ENCODE measurements at places on chromosomes 2 and 18.

GRCh38 chr2:168643979-168644378 is 158.5 kb upstream of the NOSTRIN start:
- no peak for DNase-seq

DNA sequence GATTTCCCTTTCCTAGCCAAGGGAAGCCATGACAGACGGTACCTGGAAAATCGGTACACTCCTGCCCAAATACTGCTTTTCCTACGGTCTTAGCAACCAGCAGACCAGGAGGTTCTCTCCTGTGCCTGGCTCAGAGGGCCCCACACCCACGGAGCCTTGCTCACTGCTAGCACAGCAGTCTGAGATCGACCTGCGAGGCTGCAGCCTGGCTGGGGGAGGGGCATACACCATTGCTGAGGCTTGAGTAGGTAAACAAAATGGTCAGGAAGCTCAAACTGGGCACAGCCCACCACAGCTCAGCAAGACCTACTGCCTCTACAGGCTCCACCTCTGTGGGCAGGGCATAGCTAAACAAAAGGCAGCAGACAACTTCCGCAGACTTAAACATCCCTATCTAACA is 6.8 kb upstream of the CD207 start:
- DNase-seq: no peak

- DNase-seq: no peak
Observed at GRCh38 chr2:30684516-30684915, 122.7 kb downstream of the CAPN13 start.

DNA sequence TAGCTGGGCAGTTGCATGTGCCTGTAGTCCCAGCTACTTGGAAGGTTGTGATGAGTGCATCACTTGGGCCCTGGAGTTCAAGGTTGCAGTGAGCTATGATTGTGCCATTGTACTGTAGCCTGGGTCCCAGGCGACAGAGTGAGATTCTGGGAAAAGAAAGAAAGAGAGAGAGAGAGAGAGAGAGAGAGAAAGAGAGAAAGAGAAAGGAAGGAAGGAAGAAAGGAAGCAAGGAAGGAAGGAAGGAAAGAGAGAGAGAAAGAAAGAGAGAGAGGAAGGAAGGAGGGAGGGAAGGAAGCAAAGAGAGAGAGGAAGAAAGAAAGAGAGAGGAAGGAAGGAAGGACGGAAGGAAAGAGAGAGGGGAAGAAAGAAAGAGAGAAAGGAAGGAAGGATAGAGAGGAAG is 128.4 kb downstream of the GALNT3 start:
- DNase-seq: no peak

DNA sequence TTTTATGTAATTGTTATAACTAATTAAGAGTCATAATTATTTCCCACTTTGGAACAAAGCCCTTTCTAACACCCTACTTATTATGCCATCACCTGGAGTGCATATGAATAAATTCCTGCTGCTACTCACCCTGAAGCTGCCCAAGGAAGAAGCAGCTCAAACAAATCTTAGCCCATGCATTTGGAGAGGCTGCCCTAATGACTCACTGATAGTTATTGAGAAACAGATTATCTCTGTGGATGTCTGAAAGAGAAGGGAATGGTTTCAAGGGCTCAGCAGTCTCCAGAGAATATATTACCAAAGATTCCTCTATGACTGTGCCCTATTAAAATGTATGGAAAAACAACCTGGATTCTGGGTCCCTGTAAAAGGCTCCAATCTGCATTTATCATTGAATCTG is 81.0 kb downstream of the GPR39 start:
- no peak for DNase-seq

DNA sequence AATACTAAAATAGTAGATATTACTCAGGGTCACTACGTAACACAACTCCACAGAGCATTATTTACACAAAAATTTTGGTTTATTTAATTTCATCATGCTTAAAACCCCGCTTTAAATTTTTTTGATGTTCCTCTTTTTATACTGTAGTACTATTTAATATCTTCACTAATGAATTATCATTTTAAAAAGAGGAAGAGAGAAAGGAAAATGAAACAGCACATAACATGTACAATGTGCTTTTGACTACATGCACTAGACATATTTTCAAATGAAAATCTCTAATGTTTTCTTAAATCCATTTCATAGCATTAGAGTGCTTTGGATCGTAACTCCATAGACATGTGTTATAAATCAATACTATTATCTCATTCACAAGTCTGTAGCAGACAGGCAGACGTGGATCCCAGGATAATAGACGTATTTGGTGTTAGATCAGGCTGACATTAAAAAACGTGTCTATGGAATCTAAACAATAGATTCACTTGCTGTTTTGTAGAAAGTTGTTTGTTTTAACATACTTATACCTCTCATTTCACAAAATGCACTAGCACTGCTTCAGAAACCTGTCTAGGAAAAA is 897.0 kb downstream of the CPS1 start:
- no peak for DNase-seq

DNA sequence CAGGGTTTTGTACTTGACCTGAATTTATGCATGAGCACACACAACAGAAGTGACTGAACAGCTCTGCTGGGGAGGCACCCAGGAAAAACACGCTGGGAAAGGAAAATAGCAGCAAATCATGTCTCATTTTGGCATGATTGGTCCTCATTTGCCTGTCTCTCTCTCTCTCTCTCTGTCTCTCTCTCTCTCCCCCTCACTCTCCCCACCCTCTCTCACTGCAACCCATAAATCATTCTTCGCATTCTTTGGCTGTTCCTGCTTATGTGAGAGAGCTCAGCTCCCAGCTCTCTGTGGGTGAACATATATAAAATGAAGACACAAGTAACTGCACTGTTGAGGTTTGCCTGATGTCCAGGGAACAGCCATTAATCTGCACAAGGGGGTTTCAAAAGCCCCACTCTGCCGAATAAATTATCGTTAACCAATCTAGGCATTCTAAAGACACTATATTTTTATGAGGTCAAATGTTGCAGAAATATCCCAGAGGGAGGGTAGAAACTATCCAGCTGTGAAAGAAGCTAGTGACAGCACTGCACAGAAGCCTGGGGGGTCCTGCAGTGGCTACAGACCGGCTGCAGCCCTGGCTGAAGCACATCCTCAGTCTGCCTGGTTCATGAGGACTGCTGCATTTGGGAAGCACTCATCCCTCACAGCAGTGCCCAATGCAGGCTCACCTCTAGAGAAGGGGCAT is 260.3 kb downstream of the AFF3 start:
- DNase-seq: no peak

- DNase-seq: no peak
Observed at GRCh38 chr2:175317751-175318150, 136.2 kb upstream of the ATP5MC3 start.

DNA sequence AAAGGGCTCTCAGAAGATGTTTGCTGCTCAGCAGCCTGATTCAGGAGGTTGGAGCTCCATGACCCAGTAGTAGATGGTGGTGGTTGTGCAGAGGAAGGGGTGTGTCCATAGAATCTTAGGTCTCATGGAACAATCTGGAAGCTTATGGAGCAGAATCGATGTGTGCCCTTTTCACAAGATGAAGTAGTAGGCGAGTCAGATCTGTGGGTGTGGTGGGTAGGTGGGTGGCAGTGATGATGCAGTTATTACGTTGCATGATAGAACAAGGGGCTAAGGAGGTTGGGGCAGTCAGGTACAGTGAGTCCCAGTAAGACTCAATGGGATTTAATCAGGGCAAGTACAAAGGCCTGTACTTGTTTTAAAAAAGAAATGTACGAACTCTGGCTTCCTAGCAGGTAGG is 9.1 kb downstream of the TET3 start:
- DNase-seq: no peak

- no peak for DNase-seq
Observed at GRCh38 chr18:44946529-44947113, 265.9 kb downstream of the SETBP1 start.

GRCh38 chr2:129857200-129857599 is 122.3 kb upstream of the RAB6C start:
- no peak for DNase-seq

- no peak for DNase-seq
Observed at GRCh38 chr2:129801575-129801974, 177.9 kb upstream of the RAB6C start.

DNA sequence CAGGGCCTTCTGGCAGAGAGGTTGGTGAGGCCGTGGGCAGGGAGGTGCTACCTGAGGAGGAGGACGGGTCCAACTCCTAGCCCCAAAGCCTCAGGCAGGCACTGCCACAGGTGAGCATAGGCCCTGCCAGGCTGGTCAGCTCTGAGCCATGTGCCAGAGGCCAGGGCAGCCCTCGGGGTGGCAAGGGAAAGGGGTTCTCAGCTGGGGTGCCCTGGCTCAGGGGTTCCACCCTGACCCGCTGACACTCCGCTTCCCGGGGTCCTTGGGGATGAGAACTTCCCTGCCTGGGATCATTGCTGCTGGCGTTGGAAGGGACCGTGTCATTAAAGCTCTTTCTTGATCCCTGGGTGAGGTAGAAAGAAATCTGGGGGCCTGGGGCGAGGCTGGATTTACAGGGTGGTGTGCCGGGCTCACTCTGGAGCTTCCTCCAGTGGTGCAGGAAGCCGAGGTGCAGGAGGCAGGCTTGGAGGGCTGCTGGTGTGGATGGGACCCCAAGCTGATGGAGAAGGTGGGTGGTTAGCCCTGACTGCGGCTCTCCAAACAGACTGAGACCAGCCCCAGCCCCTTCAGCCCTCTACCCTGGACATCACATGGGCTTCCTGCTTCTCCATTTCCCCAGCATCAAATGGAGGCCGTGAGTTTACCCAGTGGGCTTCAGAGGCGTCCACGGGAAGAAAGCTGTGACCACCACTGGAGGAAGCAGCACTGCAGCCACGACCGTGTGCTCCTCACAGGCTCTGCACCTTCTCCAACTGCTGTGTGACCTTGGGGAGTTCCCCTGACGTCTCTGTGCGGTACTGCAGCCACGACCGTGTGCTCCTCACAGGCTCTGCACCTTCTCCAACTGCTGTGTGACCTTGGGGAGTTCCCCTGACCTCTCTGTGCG is 295.2 kb downstream of the NDUFA10 start:
- no peak for DNase-seq

DNA sequence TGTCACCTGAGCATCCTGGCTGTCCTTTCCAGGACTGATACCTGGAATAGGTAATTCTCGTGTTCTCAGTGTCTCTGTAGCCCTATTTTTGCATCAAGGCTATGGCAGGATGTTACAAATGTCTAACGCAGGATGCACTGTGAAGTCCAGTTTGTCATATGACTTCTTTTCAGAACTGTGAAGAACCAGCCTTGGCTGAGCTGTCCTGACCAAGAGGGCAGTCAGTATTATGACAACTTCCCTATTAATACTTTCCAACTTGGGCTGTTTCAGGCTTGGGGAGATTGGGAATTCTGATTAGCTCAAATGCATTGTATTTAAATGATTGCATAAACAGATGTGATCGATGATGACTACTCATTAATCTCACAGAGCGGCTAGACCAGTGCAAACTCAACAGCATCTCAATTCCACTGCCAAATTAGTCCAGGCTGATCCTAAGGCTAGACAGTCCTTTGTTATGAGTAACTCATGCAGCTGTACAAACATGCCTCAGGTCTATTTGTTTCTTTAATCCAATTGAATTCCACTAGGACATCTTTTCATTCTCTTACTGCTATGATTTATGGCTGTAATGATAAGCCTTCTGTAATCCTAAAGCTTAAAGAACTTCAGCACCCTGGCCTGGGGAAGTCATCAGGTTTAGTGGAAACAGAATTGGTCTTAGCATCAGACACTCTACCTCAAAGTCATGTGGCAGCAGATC is 331.6 kb downstream of the KCNS3 start:
- DNase-seq: no peak

DNA sequence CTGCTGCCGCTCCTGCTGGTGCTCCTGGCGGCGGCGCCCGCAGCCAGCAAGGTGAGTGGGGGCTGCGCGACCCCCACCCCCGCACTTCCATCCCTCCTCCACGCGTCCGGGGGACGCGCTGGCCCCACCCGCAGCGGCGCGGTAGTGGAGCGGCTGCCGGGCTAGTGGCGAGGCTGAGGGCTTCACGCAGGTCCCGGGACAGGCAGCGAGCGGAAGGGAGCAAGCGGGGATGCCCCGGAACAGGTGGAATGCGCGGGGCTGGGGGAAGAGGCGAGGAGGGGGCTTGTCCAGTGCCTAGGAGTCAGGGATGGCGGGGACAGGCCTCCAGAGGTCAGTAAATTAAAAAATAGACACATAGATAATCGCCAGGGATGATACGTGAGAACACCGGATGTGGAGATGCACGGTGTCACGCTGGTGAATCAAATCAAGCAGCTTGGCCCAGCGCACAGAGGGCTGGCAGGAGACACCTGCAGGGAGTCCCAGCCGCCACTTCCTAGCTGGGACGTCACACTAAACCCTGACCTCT is 403 bp downstream of the COL4A3 start:
- DNase-seq: peak; percentile 69

DNA sequence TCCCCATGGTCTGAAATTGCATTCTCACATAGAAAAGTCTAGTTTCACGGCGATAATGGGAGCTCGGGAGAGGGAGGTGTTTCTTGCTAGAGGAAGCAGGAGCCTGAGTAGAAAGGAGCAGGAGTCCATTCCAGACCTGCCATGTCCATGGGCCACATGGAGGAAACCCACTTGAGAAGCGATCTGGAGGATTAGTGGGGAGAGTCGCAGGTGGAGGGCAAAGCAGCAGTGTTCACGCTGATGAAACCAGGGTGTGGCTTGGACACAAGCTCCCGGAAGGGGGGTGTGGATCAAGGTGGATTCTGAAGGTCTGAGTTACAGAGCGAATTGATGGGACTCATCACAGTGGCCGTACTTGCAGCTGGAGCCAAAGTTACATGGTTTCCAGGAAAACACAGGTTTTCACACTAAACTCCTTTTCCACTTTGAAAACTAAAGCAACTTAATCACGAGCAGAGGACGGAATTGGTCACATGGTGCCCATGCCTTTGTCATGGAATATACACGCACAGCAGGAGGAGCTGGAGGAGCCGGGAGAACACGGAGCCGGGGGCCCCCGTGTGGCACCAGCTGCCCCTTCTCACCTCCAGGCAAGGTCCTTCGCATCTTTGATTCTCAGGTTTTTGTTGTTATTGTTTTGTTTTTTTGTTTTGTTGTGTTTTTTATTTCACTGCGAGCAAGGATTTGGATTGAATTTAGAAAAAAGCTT is 255.1 kb upstream of the MYT1L start:
- no peak for DNase-seq

DNA sequence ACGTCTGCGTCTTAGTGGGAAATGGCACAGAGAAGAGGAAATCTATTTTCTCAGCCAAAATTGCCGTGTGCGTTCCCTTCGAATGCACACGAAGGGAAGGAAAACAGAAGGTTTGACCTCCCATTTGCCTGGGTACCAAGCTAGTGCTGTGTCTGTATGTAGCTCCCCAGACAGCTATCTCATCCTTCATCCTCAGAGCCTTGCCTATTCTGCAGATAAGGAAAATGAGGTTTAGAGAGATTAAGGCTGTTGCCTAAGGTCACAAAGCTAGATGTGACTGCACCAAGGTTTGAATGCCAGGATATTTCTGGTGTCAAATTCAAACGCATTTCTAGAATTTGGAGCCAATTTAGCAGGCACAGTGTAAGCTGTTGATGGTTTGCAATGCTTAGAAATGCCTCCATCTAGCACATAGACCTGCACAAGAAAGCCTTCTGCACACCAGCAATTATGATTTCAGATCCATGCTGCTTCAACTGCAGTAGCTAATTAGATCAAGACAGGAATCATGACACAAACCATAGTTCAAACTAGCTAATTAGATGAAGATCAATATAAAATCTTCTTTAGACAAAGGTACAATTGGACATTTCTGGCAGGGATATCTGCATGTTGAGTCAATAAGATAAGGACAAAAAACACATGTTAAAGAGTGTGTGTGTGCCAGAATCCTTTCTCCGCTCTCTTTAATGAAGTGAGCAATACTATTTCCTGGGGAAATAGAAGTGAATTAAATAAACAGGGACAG is 115.1 kb downstream of the CMPK2 start:
- no peak for DNase-seq
